IPS DF 6.9 (cell line): ENCODE measurements at places on chromosomes 11 and 22.

- DNase-seq, result no peak
Measured at GRCh38 chr11:9017773-9018172, 14.0 kb upstream of the NRIP3 start.

- DNase-seq, result no peak
Measured at GRCh38 chr22:46511151-46512038, 26.0 kb downstream of the CELSR1 start.

DNA sequence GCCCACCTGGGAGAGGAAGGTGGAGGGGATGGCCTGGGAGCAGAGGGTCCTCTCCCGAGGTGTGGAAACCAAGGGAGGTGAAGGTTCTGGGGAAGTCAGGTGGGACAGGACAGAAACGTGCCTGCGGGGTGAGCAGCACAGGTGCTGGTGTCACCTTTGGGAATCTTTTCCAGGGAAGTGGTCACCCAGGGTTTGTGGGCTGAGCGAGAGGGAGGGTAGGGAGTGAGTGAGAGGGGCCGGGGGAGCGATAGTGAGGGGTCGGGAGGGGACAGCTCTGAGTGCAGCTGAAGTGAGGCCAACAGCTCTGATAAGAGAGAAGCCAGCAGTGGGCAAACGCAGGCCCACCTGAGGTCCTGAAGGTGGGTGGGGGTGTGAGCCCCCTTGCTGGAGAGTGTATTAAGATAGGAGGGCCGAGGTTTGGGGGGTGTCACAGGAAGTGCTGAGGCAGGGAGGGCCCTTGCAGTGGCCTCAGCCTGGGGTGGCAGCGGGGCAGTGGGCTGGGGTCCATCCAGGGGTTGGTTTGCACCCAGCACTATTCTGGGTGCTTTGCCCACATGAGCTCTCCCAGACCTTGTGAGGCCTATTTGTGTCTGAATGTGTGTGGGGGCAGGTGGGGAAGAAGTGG is 1.6 kb upstream of the SHANK3 start:
- DNase-seq, result no peak

DNA sequence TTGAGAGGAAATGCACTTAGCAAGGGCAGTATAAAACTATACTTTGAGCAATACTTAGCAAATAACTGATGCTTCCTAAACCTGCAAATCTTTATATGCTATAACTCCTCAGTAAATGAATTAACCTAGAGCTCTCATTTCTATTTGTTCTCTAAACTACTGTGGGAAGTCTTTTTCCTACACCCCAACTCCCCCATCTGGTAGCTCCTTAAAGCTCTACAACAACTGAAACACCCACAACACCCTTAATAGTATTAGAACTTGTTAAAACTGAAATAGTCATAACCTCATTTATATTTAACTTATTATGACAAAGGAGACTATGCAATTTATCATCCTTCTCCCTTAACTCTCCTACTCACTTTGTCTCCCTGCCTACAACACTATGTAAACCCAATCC is 43.4 kb downstream of the GUCY1A2 start:
- DNase-seq, result no peak

- DNase-seq, result no peak
Measured at GRCh38 chr22:48737461-48738203, 1090.0 kb downstream of the BRD1 start.

GRCh38 chr22:49368221-49368975 is 459.3 kb downstream of the BRD1 start:
- DNase-seq, result no peak

GRCh38 chr11:91998481-91998880 is 226.1 kb upstream of the FAT3 start:
- DNase-seq, result no peak
